Frontal cortex (tissue), 4 donors: ENCODE measurements at places on chromosomes 3 and 15. TPM values are rescaled to one million over a fixed set of nuclear protein-coding genes. Genes with fewer than 3 reads are reported as not detected.

GRCh38 chr3:192130534-192131132, 596.7 kb downstream of the FGF12 start:
- DNase-seq, result peak; percentile 22

DNA sequence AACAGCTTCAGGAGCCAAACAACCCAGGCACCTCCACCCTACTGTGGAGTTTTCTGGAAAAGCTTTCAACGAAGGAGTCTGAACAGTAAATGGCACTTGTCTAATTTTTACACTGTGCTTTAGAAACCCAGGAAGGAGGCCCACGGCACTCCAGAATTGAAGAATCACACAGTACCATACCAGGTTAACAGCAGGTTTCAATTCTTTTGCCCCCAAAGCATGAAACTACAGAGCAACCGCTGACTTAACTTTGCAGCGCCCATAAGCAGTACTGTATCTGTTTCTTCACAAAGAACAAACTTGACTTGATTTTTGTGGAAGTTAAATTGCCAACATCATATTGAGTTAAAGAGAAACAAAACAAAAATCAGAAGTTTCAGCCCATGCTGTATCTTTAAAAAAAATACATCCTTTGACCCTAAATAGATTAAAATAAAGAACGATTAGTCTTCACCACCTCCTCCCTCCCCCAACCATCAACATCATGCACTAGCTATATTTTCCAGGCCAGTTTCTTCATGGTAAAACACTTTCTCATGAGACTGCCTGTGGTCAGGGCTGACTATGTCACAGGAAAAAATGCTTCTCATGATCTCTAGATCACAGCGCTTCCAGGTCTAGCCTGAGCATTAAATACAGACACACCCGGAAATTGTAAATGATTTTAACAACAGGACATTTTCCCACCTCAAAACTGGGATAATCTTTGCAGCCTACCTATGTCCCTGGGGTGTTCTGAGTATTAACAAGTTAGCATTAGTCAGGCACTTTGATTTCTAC, 456.3 kb downstream of the FOXP1 start:
- no peak for DNase-seq

DNA sequence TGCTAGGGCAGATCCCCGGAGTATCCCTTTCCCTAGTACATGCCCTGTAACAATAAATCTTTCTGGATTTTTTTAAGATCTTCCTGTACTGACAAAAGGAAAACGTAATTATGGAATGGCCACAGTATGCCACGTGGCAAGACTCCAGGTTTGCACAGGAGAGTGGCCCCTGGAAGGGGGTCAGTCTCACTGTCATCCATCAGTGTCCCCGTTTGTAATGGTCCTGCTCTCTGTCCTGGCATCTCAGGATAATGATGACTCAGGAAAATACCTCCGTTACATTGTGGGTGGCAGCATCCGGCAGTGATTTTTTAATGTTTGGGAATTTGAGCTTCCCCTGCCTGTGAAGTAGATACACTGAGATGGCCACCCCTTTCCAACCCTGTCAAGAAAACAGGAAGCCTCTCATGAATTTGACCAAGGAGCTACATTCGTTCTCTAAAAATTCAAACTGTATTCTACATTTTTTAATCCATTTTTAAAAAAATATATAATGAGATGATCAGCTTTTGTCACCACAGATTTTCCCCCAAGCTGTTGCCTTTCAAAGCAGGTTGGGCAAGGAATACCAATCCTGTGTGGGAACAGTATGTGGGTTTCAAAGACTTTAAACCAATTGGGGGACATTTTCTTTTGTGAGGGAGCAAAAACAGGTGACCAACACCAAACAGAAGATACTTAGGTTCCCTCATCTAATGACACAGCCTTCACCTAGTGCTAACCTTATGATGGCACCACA, 110.4 kb downstream of the C3orf70 start:
- no peak for DNase-seq

DNA sequence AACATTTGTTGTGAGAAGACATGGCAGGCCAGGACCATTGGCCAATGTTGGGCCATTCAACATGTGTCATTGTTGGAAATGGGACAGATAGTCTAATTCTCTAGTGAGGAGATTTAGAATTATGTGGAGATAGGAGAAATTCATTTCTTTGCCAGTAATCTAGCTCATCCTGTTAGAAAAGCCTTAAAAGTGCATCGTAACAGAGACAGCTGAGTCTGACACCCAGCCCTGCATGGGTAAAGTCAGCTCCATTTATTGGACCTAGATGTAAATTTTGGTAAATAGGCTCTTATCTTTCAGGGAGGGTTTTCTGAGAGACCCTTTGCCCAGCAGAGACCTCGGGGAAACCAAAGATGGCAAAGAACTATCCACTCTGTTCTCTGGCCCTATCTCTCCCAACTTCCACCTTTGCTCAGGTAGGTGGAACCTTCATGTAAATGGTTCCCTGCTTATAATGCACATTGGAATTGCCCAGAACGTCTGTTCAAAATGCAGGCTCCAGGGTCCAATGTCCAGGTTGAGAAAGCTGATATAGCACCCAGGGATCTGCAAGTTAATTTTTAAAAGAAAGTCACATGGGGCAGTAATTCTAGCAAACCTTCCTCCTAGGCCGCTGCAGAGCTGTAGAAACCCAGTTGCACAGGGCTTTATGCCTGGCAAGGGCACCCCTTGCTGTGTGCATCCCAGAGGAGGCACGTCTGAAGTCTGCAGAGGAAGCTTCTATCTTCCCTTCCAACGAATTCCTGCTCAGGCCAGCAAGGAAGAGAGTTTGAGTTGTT, 365.9 kb upstream of the PROK2 start:
- DNase-seq, result no peak

The DISP2 gene
- 5.3 TPM for total RNA-seq

DNA sequence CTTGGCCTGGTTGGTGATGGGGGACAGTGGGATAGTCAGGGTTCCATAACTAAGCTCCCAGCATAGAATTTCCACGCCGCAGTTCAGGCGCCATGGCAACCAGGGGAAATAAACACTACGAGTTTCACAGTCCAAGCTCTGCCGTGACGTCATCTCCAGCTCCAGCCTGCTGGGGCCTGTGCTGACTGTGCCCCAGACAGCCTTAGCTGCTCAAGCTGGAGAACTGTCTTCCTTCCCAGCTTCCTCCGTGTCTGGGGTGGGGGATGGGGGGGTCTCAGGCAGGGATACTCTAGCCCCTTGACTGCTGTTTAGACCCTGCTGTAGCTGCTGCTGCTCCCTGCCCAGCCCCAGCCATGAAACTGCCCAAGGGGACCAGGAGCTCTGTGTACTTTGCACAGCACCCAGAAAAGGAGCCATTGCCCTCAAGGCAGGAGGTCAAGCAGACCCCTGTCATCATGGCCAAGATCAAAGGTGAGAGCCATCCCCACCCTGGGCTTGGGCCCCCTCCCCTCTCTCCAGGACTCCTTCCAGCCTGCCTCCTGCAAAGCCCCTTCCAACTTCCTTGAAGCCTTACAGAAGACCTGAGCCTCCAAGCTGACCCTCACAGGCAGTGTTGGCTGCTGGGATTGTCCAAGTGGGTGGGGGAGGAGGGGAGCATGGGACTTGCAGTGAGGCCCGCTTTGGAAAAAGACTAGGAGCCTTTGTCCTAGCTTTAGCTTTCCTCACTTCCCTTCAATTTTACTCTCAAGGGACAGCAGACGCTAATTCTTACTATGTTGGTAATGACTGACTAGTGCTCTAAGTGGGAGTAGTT, 11.4 kb upstream of the CSPG4 start:
- peak; percentile 68 for DNase-seq

DNA sequence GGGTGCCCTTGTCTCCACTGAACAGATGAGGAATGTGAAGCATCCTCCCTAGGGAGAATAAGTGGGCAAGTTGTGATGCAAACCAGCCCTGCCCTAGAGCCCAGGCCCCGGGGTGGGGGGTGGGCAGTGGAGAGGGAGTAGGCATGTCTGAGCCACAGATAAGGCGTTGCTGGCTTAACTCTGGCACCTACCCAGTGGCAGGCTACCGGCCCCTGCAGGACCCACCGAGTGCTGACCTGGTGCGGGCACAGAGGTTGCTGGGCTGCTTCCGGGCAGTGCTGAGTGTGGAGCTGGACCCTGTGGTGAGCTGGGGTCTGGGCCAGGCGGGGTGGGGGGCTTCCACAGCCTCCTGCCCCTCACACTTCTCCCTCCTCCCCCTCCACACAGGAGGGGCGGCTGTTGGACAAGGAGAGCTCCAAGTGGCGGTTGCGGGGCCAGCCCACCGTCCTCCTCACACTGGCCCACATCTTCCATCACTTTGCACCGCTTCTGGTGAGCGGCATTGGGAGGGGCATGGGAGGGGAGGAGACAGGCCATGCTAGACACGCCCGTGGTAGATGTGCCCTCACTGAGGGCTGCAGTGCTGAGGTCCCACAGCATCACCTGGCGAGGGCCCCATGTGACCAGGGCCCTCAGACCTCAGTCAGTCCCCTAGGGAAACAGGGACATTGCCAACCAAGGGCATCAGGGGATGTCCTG, 10.1 kb downstream of the RNF123 start:
- DNase-seq, result no peak

The LRRC31 gene
- under 0.01 TPM for total RNA-seq

The KIF15 gene
- total RNA-seq, result 6.9 TPM

The COLQ gene
- total RNA-seq, result 1.6 TPM

The NME9 gene
- total RNA-seq, result 1.6 TPM

The ITPKA gene
- 1.6 TPM for total RNA-seq

DNA sequence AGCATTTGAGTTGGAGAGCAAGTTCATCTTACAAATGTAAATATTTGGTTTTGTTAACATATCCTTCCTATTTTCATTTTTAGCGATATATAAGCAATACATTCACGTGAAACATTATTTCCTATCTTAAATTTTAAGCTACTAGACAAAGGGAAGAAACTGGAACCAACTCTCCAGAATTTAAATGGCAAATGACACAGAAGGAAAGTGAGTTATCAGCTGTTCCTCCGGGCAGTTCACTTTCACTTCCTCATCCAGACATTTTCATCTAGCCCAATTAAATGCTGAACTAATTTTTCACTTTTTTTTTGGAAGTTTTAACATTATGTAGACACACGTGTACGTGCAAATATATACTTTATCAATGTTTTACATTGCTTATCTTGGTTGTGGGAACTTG, 58.7 kb downstream of the MORC1 start:
- no peak for DNase-seq

DNA sequence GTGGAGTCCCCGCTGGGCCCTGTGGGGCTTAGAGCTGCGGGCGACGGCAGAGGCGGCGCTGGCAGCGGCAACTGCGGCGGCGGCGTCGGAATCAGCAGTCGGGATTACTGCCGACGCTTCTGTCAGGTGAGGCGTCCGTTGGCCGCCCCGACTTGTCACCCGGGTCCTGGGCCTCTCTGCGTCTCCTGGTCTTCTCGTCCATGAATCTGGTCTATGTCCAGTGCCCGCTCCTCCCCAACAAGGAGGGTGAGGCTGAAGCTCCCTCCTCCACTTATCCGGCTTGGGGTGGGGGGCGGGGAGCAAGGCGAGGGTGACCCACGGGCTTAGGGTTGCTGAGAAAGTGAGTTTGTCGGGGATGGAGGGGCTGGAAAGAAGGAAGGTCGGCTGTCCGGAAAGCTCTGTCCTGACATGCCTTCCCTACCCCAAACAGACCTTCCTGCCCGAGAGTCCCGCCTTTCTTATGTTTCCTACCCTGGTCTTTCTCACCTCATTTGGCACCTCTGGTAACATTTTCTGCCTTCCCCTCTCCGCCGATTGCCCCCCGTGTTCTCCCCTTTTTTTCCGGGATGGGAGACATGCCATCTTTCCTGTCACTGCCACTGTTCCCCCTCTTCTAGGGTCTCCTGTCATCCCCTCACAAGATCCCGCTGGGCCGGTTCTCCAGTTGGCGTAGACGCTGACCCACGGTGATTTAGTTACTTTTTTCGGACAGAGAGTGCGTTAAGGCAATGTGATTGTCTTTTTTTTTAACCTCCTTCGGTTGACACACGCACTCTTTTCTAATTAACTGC, 520 bp downstream of the ZNF654 start:
- peak; percentile 10 for DNase-seq

The ACKR2 gene
- not detected for total RNA-seq

- DNase-seq, result no peak
Measured at GRCh38 chr15:28006116-28006905, 92.8 kb downstream of the OCA2 start.

DNA sequence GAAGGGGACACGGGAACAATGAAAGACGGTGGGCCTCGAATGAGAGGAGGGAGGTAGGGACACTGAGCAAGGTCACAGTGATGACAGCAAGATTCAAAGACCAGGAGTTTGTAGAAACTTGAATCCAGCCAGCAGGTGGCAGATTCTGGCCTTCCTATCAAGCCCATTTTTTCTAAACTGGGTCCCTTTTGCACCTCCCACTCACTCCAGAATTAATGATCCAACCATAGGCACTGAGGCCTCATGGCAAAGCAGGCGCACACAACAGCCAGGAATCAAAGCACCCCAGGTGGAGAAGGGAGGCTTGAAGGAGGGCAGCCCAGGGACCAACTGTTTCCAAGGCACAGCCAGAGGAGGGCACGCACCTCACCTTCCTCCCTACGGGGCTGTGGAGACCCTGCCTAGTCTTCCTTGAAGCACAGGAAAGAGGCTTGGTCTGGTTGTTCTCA, 90.2 kb downstream of the ANP32A start:
- no peak for DNase-seq

- DNase-seq, result no peak
Measured at GRCh38 chr3:69776920-69777581, 37.8 kb downstream of the MITF start.

DNA sequence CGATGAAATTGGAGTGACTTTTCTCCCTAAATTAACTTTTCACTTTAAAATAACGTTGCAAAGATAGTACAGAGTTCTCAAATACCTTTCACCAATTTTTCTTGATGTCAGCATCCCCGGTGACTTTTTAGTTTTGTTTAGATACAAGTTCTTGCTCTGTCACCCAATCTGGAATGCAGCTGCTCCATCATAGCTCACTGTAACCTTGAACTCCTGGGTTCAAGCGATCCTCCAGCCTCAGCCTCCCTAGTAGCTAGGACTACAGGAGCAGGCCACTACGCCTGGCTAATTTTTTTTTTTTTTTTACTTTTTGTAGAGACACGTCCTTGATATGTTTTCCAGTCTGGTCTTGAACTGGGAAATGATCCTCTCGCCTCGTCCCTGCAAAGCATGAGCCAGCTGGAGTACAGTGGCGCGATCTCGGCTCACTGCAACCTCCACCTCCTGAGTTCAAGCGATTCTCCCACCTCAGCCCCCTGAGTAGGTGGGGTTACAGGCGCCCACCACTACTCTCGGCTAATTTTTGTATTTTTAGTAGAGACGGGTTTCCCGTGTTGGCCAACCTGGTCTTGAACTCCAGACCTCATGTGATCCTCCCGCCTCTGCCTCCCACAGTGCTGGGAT, 747 bp downstream of the NSUN3 start:
- no peak for DNase-seq

The ACSBG1 gene
- total RNA-seq, result 2.9 TPM

DNA sequence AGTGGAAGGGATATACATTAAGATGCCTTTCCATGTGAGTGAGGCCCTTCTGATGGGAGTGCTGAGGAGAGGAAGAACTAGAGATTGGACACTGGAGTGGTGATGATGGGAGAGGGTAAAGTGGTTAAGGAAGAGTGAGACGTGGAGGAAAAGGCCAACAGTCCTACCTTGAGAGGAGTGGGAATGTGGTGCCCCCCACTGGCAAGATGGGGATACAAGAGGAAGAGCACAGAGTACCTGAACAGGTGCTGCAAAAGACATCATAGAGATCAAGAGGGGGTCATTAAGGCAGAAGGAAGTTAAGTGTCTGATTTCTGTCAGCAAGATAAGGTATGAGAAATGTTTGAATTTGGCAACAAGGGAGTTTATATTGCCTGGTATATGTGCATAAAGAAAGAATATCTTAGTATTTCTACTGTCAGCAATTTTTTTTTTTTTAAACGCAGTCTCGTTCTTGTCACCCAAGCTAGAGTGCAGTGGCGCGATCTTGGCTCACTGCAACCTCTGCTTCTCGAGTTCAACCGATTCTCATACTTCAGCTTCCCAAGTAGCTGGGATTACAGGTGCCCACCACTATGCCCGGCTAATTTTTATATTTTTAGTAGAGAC, 34.0 kb downstream of the ARIH2 start:
- no peak for DNase-seq

The C3orf85 gene
- not detected for total RNA-seq
